ENCODE measurements at places on chromosomes 4 and X.

GRCh38 chrX:108036298-108036973 is 8.4 kb upstream of the VSIG1 start:
- peak; percentile 7 for DNase-seq

DNA sequence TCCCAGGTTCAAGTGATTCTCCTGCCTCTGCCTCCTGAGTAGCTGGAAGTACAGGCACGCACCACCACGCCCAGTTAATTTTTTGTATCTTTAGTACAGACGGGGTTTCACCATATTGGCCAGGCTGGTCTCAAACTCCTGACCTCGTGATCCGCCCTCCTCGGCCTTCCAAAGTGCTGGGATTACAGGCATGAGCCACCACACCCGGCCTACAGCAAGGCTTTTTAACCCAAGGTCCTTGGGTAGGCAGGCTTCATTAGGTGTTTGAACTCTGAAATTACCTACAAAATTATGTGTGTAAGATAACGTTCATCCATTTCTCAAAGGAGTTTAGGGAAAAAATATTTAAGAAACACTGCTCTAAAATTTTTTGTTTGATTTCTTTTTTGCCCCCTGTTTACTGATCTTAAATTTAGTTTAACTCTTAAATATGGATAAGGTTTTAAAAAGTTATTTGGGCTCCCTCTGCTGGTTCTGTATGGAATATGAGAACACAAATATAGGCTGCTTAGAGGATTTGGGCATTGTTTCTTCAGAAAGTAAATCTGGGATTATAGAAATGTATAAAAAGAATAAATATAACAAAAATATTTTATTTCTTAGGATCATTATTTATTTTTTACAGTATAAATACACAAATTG is 92.8 kb downstream of the CBR4 start:
- DNase-seq: peak; percentile 22

DNA sequence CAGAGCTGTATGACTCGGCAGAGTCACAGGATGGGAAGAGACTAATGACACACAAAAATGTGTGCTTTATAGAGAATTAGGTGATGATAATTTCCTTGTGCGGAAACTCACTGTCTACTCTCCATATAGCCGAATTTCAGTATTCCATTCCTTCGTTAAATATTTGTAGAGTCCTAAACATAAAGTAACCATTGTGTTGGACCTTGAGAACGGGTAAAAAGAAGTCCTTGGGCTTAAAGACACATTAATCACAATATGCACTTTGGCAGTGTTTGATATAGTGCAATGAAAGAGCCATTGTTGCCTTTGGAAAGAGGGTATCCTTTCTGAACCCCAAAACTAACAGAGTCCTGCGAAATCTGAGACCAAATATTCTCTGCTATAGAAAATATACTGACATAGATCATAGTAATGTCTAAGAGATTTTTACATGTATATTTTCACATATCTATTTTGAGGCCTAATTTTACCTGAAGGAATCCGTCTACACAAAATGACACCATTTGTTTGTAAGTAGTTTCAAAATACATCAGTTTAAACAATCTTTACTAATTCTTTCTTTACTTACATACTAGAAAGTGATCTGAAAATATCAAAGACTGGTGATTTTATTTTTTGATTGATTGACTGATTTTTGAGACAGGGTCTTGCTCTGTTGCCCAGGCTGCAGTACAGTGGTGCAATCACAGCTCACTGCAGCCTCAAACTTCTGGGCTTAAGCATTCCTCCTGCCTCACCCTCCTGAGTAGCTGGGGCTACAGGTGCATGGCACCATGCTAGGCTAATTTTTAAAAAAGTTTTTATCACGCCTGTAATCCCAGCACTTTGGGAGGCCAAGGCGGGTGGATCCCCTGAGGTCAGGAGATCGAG is 296.8 kb downstream of the DCTD start:
- DNase-seq: no peak

GRCh38 chr4:143399113-143399949 is 62.7 kb downstream of the GAB1 start:
- DNase-seq: peak; percentile 49

GRCh38 chrX:23465985-23466384 is 131.3 kb downstream of the PTCHD1 start:
- no peak for DNase-seq

- DNase-seq: no peak
Measured at GRCh38 chr4:4865705-4866123, 6.2 kb downstream of the MSX1 start.

- DNase-seq: peak; percentile 7
Measured at GRCh38 chr4:123127218-123127617, 204.8 kb upstream of the NUDT6 start.

GRCh38 chr4:175451238-175451965 is 360.7 kb downstream of the GPM6A start:
- DNase-seq: no peak
